Stimulated activated CD4-positive, alpha-beta T cell treated with anti-CD3 and anti-CD28 coated beads, Interleukin-4, amount 100 ng/mL, for 1 hour (primary cell): ENCODE measurements at places on chromosomes 3 and 15.
A peak's percentile ranks its signal among the peaks of the same experiment; 100 is the strongest.

- no peak for DNase-seq
Observed at GRCh38 chr3:19046440-19046839, 101.9 kb upstream of the KCNH8 start.

DNA sequence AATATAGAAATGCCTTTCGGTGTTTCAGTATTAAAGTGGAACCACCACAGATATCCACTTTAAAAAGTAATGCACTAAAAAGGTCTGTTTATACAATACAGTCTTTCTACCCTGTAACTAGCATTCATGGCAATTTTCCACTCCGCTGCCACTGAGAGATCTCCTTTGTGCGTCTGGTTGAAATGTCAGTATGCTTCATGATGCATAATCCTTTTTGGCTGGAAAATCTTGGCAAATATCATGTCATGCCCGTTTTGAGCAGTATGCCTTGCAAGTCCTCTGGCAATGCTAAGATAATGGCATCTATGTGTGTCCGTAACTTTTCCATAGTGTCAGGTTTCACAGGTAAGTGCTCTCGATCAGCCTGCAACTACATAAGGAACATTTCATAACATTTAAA lies 30.8 kb upstream of the ARF4 start:
- DNase-seq = no peak

DNA sequence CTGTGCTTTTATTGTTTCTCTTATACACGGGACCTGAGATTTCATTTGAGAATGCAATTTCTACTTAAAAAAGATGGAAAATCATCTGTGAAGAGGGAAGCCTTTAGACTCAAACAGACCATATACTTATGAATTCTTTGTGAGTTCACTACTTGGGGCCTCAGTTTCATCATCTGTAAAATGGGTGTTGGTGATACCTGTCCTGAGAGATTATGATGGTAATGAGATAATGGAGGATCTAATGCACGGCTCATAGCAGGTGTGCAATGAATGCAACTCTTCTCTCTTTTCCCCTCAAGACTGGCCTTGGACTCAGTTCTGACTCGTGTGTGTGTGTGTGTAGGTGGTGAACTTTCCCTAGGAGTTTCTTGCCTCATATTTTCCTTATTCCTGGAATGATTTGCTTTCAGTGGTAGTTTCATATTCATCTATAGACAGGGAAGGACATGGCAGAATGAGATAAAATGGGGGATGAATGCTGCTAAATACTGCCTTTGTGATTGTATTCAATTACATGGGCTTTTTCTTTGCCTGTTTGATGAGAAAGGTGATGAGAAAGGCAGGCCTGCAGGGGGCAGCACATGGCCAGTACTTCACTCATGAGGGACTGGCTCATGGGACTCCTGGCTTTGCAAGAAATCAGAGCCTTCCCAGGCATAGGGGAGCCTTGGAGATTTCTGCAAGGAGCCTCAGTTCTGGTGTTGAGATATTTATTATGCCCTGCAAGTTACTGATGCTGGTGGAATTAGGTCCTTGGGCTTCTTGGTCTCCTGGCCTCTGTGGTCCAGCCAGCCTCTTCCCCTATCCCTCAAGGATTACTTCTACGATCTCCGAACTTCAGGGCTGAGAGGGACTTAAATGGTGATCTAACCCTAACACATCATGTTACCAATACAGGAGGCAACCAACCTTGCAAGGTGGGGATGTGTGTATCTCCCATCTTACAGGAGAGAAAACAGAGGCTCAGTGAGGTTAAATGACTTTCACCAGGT lies 70.7 kb downstream of the RPLP1 start:
- peak; percentile 72 for DNase-seq

GRCh38 chr3:27557411-27557810 lies 73.2 kb upstream of the SLC4A7 start:
- no peak for DNase-seq

DNA sequence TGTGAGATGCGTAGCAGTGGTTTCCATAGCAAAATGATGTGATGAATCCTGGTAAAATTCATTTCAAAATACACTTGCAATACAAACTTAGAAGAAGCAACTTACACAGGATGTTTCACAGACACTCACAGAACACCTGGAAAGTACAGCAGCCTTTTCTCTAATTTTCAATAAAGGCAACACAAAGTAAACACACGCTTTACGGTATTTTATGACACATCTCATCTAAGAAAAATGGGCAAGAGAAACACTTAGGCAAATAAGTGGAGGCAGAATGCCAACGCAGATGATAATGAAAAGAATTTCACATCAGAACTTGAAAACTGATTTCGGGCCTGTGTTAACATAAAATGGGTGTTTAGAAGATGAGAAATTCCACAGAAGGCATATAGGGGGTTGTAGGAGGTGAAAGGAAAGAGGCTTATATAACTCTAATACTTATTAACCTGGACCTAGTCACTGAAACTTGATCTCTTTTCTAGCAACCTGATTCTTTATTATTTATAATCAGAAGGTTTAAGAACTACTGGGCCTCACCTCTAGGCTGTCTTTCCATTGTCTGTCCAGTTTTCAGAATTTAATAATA lies 25.6 kb upstream of the MAP3K13 start:
- DNase-seq = no peak

- no peak for DNase-seq
Observed at GRCh38 chr3:146561879-146562278, 17.5 kb upstream of the PLSCR1 start.

DNA sequence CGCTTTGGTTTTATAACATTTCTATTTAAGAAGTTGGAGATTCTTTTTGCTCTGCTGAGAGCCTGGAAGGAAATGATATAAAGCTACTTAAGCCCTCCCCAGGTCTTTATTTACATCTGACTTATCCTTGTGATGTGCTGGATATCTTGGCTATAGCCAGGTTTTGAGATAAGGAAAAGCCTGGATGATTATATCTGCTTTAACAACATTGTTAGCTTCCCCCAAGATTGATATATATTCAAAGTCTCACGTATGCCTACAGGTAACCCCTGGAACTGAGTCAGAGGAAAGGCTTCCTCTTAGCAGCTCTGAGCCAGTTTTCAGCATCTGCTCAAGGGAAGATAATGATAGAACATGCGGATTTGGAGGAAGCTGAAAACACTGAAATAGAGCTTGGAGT lies 61.5 kb upstream of the CRBN start:
- no peak for DNase-seq

DNA sequence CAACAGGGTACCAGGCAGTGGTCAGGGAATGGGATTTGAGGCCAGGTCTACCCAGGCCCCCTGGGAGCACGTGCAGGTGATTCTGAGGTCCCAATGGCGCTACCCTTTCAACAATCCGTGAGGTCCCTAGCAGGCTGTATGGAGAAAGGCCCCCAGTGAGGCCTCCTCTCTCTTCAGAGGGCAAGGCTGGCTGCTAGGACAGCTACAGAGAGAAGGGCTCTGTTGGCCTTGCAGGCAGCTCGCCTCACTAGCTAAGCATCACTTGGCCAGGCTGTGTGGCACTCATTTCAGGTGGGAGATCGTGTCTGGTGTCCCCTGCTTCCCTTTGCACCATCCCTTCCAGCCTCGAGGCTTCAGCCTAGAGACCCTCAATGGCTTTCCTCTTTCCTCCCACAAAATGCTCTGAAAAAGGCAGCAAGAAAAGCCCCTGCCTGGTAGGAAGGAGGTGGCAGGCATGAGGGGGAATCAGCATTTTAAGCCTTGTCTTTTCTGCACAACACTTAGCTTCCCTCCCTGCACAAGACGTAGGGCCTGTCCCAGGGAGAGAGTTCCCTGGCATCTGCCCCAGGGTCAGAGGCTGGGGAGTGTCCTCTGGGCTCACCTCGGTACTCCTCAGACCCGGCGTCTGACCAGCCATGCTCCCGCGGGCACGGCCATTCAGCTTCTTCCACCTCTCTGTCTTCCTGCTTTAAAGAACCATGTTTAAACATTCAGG lies 111.8 kb downstream of the ASB7 start:
- no peak for DNase-seq

- no peak for DNase-seq
Observed at GRCh38 chr3:141407047-141407446, 38.7 kb downstream of the ZBTB38 start.

- no peak for DNase-seq
Observed at GRCh38 chr3:12991861-12992281, 81.4 kb downstream of the IQSEC1 start.
